ENCODE measurements at places on chromosomes 7 and 10.

- no peak for DNase-seq
Observed at GRCh38 chr10:131905603-131906268, 4.9 kb downstream of the PPP2R2D start.

GRCh38 chr10:119183664-119184412 lies 5.2 kb upstream of the PRDX3 start:
- DNase-seq = no peak

GRCh38 chr10:62990126-62990525 lies 143.0 kb upstream of the NRBF2 start:
- DNase-seq = no peak

GRCh38 chr7:26850193-26850651 lies 14.2 kb downstream of the SKAP2 start:
- no peak for DNase-seq

- no peak for DNase-seq
Observed at GRCh38 chr10:62759599-62760175, 44.8 kb upstream of the ADO start.

- no peak for DNase-seq
Observed at GRCh38 chr7:18903695-18904094, 213.7 kb downstream of the TWIST1 start.

- DNase-seq = no peak
Observed at GRCh38 chr7:25313526-25313925, 85.2 kb upstream of the NPVF start.
